Activated CD4-positive, alpha-beta T cell treated with anti-CD3 and anti-CD28 coated beads, Interleukin-2, amount 10 ng/mL, durations not matched to agents 24 days and 14 days (primary cell): ENCODE measurements at places on chromosomes 13 and 19. TPM values are rescaled to one million over a fixed set of nuclear protein-coding genes. Genes with fewer than 3 reads are reported as not detected.
A peak's percentile ranks its signal among the peaks of the same experiment; 100 is the strongest.

Gene RUBCNL
- 1.5 TPM in 2 replicates for total RNA-seq

DNA sequence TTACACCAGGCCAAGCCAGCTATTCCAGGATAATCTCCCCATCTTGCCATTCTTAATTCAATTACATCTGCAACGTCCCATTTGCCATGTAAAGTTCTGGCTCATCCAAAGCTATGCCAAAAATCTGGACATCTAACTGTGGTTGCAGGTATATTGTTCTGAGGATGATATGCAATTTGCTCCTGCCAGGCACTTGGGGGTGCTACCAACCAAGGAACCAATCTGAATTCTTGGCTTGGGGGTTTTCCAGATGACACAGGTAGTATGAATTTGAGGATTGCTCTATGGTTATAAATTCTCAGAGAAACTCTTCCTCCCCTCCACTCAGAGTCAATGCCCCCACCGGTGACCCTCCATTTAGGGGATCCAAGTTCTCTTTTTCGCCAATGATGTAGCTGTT is 33.0 kb downstream of the CRYL1 start:
- DNase-seq = peak; percentile 73

- DNase-seq = no peak
Measured at GRCh38 chr13:23794267-23795161, 94.7 kb downstream of the MIPEP start.

DNA sequence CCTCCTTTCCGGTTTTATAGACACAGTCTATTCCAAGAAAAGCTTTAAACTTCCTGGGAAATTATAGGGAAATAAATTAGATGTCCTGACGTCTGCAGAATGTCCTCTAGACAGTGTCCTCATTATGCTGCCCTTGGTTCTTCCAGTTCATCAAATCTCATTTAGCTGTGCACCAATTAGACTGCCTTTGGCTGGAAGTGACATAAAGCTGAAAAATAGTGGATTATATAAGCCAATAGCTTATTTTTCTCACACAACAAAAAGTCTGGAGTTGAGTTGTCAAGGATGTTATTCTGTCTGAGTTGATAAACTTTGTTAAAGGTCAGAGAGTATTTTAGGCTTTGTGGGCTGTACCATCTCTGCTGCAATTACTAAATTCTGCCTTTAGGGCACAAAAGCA is 314.8 kb upstream of the TMTC4 start:
- DNase-seq = no peak

DNA sequence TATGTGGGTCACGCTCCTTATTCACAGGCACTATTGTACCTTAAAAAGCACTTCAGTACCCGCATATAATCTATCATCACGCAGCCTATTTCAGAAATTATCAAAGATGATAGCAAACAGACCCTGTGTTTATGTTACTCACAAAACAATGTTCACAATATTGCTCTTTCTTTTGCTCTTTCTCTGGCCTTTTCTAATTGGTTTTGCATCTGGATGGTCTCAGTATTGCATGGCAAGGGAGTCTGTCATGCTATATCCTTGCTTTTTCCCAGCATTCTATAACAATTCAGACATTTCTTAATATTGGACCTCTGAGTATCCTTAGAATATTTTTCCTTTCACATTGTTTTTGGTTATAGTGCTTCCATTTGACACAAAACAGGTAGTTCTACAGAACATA is 541.8 kb upstream of the KLF12 start:
- no peak for DNase-seq

- DNase-seq = no peak
Measured at GRCh38 chr19:30371960-30372824, at the start of gene ZNF536. TSS of gene ZNF536 (plus strand) at chr19:30372384. CDS start at chr19:30443563, 71,179 bp downstream.

DNA sequence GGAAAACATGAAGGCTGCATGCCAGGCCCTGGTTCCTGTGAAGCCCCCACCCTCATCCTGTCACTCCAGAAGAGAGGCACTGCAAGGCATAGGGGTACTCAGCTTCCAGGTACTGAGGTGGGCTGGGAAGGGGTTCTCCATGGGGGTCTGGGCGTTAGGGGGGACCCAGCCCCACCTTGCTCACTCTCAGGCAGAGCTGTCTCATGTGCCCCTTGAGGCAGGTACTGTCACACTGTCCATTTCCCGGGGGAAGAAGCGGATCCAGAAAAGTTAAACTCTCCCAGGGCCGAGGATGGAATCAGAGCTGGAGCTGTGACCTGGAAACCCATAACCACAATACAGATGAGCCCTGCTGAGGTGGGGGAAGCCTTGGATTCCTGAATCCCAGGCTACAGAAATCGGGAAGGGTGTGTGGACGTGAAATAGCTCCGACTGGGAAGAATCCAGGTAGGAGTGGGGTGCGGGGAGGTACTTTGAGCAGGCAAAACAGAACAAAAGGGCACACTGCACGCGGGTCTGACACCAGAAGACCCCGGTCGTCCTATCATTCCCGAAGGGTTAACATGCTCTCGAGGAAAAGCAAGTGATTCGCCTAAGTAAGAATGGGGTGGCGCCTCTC is 540 bp upstream of the USE1 start:
- no peak for DNase-seq

- DNase-seq = no peak
Measured at GRCh38 chr19:1262623-1263123, 6.5 kb upstream of the CIRBP start.

GRCh38 chr19:23286477-23286876 is 36.3 kb upstream of the ZNF724 start:
- DNase-seq = no peak

GRCh38 chr13:30679483-30680330 is 55.6 kb upstream of the ALOX5AP start:
- peak; percentile 78 for DNase-seq

GRCh38 chr13:63288576-63288975 is 1872.9 kb upstream of the PCDH20 start:
- DNase-seq = no peak

Gene EHD2
- total RNA-seq = 0.49 and 1.2 TPM in 2 replicates

DNA sequence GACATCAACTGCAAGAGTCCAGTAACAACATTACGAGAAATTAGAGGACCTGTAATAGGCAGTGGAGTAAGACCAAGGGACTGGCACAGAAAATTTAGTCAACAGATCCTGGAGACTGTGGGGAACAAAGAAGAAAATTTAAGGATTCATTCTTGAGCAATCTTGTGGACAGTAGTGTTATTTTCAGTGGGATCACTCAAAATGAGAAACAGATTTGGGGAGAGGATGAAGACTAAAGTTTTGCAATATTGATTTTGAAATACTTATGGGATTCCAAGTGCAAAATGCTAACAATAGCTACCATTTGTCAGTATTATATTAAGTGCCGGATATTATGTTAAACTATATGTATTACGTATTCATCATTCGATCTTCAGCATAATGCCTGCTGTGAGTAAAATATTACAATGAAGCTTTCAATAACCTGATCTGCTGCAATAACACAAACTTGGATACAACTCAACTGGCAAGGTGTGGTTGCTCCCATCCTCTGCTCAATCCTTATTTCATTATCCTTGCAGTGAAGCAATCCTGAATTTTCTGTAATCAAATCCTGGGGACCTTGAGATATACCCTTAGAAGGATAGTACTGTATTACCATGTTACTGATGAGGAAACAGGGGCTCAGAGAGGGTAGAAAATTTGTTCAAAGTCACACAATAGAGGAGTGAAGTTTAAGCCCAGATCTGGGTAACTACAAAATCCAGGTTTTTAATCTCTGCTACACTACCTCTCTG is 84.2 kb downstream of the SACS start:
- no peak for DNase-seq

GRCh38 chr19:12636631-12637030 is 25.9 kb downstream of the ZNF791 start:
- no peak for DNase-seq

- DNase-seq = no peak
Measured at GRCh38 chr13:22162889-22163288, 492.0 kb downstream of the FGF9 start.

DNA sequence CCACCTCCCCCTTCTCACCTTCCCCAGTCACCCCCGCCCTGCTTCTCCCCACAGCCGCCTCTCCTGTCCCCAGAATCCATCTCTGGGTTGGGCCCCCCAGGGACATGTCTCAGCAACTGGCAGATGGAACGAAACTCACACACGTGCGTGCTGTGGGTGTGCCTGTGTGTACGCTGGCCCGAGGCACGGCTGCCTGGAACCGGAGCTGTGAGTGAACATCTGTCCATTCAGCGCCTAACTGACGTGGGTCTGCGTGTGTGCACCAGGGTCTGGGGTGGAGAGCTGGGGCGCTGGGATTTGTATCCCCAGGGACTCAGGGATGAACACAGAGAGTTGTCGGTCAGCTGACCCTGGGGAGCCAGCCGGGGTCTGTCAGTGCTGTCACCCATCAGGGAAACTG is 752 bp upstream of the HAS1 start:
- DNase-seq = no peak

Gene FGF22
- not detected in 2 replicates for total RNA-seq

DNA sequence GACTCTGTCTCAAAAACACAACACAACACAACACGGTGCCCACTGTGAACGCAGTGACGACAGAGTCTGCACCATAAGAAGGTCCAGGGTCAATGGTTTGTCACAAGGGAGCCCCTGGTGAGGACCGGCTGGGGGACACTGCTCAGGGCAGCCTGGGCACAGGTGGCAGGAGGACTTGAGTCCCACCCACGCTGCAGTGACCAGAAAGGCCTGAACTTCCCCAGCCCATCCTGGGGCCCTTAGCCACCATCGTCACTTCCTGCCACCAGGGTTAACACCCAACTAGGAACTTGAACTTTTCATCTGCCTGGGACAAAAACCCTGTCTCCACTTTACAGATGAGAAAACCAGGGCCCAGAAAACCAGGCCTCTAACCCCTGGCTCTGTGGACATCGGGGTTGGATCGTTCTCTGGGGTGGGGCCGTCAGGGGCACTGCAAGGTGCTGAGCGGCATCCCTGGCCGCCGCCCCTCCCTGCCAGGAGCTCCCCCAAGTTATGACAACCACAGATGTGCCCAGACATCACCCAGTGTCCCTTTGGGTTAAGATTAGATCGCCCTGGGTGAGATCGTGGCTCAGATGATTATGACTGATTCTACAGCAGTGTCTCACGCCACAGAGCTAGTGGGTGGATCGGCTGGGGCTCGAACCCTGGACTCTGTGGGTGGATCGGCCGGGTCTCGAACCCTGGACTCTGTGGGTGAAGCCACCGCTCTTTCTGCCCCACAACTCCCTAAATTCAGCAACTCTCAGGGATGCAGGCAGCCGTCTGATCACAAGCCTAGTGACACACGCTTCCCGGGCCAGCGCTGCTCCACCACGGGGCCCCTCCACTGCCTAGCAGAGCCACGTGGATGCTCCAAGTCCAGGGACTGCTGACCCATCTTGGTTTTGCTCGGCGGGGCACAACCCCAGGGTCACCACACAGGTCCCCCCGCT is 14.0 kb downstream of the MOB3A start:
- peak; percentile 88 for DNase-seq

Gene CGB8
- not detected in 2 replicates for total RNA-seq

DNA sequence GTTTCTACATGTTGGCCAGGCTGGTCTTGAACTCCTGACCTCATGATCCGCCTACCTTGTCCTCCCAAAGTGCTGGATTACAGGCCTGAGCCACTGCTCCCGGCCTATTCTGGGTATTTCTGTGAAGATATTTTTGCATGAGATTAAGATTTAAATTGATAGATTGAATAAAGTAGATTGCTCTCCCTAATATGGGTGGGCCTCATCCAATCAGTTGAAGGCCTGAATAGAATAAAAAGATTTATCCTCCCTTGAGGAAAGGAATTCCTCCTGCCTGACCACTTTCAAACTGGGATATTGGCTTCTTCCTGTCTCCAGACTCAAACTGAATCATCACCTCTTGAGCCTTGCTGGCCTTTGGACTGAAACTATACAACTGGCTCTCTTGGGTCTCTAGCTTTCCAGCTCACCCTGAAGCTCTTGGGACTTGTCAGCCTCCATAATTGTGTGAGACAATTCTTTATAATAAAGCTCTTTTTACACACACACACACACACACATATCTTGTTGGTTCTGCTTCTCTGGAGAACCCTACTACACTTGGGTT is 36.1 kb upstream of the CXCL17 start:
- DNase-seq = no peak

DNA sequence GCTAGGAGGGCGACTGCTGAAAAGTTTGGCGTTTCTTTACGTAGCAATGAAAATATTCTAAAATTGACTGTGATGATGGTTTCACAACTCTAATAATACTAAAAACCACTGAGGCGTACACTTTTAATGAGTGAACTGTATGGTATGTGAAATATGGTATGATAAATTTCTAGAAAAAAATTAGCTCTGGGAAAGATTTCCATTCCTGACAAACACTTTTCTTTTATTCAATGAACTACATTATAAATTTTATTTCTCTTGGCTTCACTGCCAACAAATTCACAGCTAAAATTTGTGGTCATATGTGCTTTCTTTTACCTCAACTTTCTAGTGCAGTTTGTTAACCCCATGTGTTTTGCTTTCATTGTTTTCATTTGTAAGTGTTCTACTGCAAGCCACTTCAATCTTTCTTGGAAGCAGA is 11.1 kb downstream of the ZC3H13 start:
- no peak for DNase-seq

DNA sequence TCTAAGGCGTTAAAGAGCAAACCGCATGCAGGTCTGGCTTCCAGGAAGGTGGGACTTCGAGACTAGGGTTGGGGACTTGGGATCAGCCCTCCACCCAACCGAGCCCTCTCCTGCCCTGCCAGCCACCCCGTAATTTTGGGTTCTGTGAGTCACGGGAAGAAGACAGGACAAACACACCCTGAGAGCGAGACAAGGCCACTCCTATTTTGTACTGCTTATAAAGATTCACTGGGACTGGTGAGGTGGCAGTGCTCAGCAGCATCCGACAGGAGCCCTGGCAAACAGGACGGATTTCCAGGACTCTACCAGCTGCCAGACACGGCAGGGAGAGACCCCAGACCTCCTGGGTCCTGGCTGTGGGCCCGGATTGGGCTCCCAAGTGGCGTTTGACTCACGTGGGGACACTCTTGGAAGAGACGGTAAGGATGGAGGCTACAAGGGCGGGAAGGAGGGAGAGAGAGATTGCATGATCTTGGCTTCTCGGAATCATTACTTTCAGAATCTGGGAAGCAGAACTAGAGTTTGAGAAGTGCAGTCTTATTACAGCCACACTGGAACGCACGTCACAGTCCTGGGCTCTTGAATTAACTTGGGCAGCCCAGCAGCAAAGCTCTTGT is at the start of gene C5AR2:
TSS of gene C5AR2 (plus strand) at position 245 of the 617 bp plus-strand sequence. CDS start 8,625 bp downstream, outside the sequence.
- DNase-seq = no peak

Gene INAFM1
- 10.6 and 11.0 TPM in 2 replicates for total RNA-seq

Gene RNF113B
- total RNA-seq = not detected in 2 replicates

Gene PSG1
- not detected in 2 replicates for total RNA-seq

GRCh38 chr19:28898249-28898648 is 314.7 kb downstream of the UQCRFS1 start:
- DNase-seq = no peak

GRCh38 chr19:14632286-14632685 is 42.4 kb downstream of the ADGRE3 start:
- peak; percentile 58 for DNase-seq

- DNase-seq = no peak
Measured at GRCh38 chr13:53873558-53873957, 844.9 kb downstream of the OLFM4 start.
